AG08396 (cell line): ENCODE measurements at places on chromosomes 16 and 17.

- no peak for DNase-seq
These were observed 21.2 kb downstream of the METTL9 start for GRCh38 chr16:21620592-21620991.

DNA sequence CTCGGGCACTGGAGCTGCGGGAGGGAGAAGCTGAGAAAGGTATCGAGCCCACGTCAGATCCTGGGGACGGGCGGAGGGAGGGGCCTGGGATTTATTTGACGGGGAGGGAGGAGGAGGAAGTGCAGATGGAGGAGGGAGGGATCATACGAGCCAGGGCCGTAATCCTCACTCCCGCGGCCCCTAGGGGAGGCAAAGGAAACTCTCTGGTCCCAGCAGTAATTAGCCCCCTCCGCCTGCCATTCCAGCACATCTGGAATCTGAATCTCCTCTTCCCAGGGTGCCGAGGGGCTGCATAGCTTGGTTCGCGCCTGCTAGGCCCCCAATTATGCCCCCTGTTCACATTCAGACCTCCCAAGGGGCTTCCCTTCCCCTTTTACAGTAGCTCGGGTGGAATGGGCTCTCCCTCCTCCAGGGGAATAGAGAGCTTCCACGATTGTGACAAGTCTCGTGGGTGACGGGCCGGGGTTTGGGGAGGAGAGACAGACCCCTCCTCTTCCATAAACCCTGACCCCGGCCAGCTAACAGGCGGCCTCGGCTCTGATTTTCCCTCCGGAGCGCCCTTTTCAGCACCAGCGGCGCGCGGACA is at the start of gene SEZ6L2:
Gene SEZ6L2 (minus strand): TSS at position 35 of the 586 bp plus-strand sequence. CDS start 531 bp downstream, outside the sequence.
- DNase-seq = peak; percentile 88

DNA sequence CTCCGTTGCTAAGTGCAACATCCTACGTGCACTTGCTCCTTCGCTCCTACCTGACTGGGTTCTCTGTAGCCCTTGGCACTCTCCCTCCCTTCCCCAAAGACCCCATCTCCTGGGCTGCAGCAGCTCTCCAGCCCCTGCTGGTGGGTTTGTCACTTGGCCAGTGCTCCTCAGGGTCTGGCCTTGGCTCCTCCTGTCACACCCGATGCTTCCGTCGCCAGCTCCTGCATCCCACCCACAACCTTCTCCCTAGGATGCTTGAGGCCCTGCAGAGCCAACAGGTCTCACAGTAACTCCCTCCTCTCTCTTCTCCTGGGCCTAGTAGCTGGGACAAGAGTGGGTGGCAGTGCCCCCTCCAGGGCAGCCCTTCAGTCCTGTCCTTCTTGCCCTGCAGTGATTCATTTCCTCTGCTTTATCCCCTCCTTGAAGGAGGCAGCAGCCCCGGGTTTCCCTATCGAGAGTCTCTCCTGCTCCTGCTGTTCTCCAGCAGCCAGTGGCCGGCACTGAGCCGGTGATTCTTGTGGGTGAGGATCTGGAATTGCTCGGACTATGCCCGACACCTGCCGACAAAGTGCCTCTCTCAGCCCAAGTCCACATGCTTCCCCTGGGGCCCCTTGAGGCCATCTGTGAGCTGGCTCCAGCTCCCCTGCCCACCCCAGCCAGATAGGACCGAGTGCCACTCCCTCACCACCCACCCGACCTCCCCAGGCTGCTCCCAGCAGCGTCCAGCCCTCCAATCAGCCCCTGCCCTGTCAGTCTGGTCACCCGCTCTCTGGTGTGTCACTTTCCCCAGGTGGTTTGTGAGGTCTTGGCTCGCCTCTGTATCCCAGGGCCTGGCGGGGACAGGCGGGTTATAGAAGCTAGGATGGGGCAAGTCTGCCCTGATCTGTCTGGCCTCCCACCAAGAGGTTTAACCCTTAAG is 3.8 kb downstream of the LITAFD start:
- peak; percentile 43 for DNase-seq

DNA sequence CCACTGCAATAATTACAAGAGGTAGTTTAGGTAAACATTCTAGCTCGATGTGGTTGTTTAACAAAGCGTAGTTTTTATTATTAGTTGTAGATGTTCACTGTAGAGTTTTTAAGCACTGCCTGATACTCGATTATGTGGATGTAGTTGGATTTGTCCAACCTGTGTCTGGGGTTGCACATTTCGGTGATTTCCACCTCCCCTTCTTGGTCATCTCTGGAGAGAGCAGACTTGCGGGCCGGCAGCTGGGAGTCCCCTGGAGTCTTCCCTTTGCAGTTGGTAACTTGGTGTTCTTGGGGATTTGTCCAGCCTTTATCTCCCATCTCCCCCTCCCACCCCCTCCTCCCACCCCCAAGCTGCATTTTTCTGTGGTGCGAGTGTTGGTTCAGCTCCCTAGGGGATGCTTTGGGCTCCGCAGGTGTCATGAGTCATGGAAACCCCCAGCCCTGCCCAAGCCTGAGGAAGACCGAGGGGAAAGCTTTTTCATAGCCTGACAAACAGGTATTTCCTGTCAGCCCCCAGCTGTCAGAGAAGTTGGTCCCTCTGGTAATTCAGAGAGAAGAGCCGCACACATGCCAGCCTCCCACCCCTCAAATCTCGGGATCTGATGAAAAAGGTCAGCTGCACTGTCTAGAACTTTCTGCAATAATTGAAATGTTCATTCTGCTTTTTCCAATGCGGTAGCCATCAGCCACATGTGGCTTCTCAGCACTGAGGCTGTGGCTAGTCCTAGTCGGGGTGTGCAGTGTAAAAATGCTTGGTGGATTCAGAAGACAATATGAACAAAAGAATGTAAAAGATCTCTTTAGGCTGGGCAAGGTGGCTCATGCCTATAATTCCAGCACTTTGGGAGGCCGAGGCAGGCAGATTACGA is 50.3 kb downstream of the KSR1 start:
- no peak for DNase-seq

GRCh38 chr16:35797811-35798210 is 2338.4 kb downstream of the TP53TG3F start:
- DNase-seq = no peak

DNA sequence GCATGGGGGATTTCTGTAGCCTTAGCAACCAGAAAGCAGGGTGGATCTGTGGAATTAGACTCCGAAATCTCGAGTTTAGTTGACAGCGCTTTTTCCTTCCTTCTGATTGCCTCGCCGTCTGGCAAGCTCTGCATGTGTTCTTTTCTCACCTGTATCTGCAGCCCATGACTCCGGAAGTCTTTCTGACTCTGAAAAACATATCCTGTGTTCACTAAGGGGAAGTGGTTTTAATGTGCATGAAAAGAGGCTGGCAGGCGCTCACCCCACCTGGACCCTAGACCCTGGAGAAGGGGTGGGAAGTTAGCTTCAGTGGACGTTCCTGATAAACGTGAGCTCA is 158.5 kb downstream of the RPTOR start:
- no peak for DNase-seq

DNA sequence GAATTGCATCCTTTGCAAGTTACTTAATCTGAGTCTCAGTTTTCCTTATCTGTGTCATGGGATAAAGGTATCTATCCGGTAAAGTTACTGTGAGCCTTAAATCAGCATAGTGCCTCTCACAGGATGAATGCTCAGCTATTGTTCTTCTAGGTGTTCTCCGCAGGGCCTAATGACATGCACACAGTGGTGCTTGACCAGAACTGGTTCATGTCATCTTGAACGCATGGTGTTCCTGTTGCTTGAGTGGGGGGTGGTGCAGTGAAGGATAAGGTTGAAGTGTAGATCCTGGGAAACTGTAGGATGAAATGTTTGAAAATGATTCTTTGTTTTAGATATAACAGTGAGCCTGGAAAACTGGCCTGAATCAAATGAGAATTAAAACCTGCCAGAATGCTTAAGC is 4.0 kb downstream of the KRT40 start:
- no peak for DNase-seq

GRCh38 chr16:566475-567372 is at the start of gene NHLRC4:
NHLRC4 (plus strand) TSS chr16:567005; CDS start chr16:568048, 1,043 bp downstream.
- peak; percentile 88 for DNase-seq

GRCh38 chr17:76050538-76051467 is 21.5 kb downstream of the SRP68 start:
- DNase-seq = no peak

- no peak for DNase-seq
These were observed 759.1 kb upstream of the RBFOX1 start for GRCh38 chr16:6573577-6573976.

GRCh38 chr16:81478876-81479511 is 34.4 kb downstream of the CMIP start:
- no peak for DNase-seq

DNA sequence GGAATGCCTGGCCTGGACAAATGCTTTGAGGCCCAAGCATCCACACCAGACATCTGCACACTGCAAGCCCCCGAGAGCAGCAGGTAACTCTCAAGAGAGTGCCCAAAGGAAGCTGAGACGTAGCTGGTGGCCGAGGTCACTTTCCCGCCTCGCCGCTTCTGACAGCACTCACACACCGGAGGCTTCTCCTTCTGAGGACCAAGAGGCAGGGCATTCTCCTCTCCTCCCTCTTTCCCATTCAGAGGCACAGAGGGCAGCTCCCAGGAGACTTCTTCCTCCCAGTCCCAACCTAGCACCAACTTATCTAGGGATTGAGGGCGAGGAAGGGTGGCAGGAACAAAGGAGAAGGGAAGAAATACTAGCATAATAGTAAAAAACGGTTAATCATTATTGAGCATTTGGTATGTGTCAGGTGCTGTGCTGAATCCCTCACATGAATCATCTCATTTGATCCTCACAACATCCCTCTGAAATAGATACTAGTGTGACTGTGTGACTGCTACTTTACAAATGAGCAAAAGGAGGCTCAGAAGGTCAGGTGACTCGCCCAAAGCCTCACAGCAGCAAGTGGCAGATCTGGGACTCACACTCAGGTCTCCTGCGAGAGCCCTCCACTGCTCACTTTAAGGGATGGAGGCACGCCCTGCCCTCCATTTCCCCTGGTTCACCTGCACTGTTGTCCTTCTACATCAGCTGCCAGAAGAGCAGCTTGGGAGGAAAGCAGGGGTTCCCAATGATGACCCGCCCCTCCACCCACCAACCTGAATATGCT is 41.8 kb downstream of the MYO18A start:
- no peak for DNase-seq

DNA sequence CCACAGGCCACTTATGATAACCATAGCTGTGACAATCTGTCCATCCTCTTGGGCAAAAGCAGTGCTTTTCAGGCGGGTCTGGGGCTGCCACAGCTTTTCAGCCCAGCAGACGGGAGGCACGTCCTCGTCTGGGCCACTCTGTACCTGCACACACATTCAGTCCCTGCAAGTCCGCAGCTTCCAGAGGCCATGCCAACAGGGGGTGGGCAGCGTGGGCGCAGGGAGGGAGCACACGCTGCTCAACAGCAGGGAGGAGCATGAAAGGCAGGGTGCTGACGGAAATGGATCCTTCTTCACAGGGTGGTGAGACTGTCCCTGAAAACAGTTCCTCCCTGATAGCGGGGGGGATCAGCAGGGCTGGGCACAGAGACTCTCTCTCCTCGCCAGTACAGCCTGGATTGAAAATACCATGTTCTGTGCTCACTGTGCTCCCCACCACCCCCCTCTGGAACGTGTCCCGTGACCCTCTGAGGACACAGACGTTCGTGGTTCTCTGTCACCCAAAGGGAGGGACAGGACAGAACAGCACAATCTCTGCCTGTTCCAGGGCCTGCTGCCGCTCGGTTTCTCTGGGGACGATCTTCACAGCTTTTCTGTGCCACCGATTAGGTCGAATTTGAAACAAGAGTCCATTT is 41.7 kb downstream of the PEMT start:
- no peak for DNase-seq
